Aorta (tissue), 5 donors: ENCODE measurements at places on chromosomes 12 and 14. TPM values are rescaled to one million over a fixed set of nuclear protein-coding genes. Genes with fewer than 3 reads are reported as not detected.

DNA sequence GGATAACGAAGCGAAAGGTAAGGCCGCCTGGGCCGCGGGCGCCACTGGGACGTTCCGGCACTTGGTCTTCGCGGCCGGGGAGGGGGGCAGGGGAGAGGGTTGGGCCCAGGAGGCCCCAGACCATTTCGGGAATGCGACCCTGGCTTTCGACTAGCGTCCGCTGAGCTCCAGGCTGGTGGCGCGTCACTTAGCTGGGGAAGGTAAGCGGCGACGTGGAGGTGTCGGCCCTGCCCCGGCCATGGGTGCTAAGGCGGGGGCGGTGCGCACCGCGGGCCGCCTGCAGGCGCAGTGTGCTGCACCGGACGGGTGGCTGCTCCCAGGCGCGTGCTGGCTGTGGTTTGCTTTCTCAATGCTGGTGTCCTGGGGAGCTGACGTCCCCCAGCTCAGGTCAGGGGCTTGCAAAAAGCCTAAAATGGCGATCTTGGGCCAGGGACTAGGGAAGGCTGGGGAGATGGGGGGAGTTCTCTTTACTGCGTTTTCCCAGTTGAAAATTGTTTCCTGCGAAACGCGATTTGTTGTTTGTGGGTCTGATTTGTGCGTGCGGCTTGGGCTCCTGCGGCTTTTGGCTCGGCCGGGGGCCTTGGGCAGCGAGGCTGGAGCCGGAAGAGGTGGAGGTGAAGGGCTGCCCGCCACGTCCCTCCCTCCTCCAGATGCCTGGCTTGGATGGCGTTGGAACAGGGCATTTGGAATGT lies 1.2 kb downstream of the HOXC10 start:
- no peak overlapping the region for H3K4me3 ChIP-seq
- no peak overlapping the region for H3K27ac ChIP-seq
- H3K36me3 ChIP-seq, result no peaks in the 10 kb centered on the region
- no peaks in the 10 kb centered on the region for H3K4me1 ChIP-seq
- H3K27me3 ChIP-seq, result no peaks in the 10 kb centered on the region

DNA sequence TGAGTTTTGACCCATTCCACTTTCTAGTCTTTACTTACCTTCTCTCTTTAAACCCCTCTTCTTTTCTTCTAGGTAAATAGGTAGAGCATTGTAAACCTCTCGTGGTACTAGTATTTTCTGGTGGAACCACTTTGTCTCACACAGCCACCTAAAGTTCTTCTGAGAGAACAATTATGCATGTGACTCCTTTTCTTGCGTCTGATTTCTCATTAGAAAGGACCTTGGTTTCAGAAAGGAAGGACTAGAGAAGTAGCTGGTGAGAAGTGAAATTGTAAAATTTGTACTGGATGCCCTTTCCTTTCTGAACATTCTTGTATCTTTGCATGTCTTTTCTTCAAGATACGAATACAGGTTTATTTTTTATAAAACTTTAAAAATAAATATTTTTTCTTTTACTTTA lies 99.0 kb downstream of the NUBPL start:
- no peaks in the 10 kb centered on the region for H3K4me1 ChIP-seq
- no peaks in the 10 kb centered on the region for H3K27me3 ChIP-seq
- no peaks in the 10 kb centered on the region for H3K36me3 ChIP-seq
- no peak for DNase-seq
- H3K27ac ChIP-seq, result no peak overlapping the region

- H3K4me1 ChIP-seq, result no peaks in the 10 kb centered on the region
- no peak overlapping the region for H3K4me3 ChIP-seq
- no peaks in the 10 kb centered on the region for H3K27me3 ChIP-seq
- H3K27ac ChIP-seq, result no peak overlapping the region
- no peaks in the 10 kb centered on the region for H3K36me3 ChIP-seq
Measured at GRCh38 chr12:79266343-79267144, 402.0 kb downstream of the SYT1 start.

DNA sequence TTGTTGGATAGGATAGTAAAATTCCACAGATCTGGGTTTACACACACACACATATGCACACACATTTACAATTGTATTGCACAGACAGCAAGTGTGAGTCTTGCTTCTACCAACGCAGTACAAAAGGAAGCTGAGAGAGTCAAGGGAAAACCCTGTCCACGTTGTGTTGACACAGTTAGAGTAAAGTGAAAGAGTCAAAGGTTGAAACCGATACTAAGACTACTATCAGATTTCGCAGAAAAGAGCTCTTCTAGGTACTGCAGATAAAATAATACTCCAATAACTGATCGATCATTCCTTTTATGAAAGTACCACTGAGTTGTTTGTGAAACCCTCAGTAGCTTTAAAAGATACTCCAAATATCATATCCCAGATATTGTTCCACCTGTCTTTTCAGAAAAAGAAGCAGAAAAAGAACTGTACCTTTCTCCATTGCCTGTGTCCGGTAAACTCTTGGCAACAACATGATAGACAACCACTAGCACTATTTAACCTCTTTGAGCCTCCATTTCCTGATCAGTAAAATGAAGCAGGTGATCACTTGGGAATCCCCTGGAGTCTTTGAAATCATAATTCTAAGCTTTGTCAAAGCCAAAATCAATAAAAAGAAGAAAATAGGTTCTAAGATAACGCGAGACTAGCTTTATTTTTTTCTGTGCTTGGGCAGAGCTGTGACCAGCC lies 224.6 kb upstream of the FOXN3 start:
- no peak overlapping the region for H3K27ac ChIP-seq
- DNase-seq, result no peak
- H3K4me3 ChIP-seq, result no peak overlapping the region
- no peaks in the 10 kb centered on the region for H3K4me1 ChIP-seq
- H3K27me3 ChIP-seq, result no peaks in the 10 kb centered on the region
- no peaks in the 10 kb centered on the region for H3K36me3 ChIP-seq

- H3K27me3 ChIP-seq, result no peaks in the 10 kb centered on the region
- H3K36me3 ChIP-seq, result peaks cover 3% of the 10 kb centered on the region
- DNase-seq, result no peak
- no peak overlapping the region for H3K27ac ChIP-seq
Measured at GRCh38 chr12:52900896-52901714, 3.8 kb downstream of the KRT8 start.

- no peaks in the 10 kb centered on the region for H3K4me1 ChIP-seq
- H3K4me3 ChIP-seq, result peak overlapping the region; percentile 9
- peak; percentile 87 for DNase-seq
- H3K27ac ChIP-seq, result no peak overlapping the region
Measured at GRCh38 chr12:51814311-51815088, 34.0 kb downstream of the FIGNL2 start.

GRCh38 chr14:24416932-24417619 lies 12.4 kb downstream of the CBLN3 start:
- no peak for DNase-seq
- no peaks in the 10 kb centered on the region for H3K4me1 ChIP-seq
- no peak overlapping the region for H3K4me3 ChIP-seq

DNA sequence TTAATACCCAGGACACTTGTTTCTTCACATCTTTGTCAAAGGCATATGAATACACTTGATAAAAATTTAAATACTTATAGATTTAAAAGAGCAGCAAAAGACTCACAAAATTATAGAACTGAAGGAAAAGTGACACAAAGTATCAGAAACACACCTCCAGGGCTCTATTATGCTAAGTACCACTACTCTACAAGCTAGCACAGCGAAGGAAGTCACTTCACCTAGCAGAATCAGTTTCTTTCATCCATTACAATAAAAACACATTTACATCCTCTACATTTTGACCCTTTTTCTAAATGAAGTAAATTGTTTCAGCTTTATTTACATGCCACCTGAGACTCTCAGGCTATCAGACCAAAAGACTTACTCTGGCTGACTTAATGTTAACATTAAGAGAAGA lies 26.6 kb upstream of the PTPRB start:
- DNase-seq, result no peak
- H3K4me3 ChIP-seq, result no peak overlapping the region
- H3K27ac ChIP-seq, result no peak overlapping the region
- no peaks in the 10 kb centered on the region for H3K36me3 ChIP-seq

- no peaks in the 10 kb centered on the region for H3K27me3 ChIP-seq
- no peak overlapping the region for H3K4me3 ChIP-seq
- no peaks in the 10 kb centered on the region for H3K4me1 ChIP-seq
Measured at GRCh38 chr12:57584690-57585089, 6.3 kb upstream of the PIP4K2C start.

DNA sequence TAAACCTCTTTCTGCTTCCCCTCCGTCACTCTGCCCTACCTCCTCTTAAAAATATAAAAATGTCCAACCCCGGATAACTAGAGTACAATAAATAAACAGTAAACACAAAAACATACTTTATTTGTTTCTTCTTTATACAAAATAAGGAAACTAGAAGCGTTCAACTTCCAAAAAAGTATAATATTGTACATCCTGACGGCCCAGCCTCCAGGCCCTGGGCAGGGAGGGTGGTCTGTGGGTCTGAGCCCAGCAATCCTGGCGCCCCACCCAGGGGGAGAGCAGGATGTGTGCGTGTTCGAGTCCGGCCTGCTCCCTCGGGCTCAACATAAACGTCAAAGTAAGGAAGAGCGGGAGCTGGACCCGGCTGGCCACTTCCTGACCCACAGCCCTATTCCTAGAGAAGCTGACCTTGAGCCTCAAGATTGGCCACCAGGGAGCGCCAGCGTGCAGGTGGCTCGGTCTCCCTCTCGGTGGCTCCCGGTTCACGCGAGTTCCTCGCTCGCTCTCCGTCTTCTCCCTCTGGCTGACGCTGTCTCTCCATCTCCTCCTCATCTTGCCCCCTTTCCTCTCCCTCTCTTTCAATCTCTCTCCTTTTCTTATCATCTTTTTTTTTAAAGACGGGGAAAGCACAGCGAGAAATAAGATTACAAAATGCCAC lies 9.4 kb downstream of the LHX5 start:
- no peak overlapping the region for H3K27ac ChIP-seq
- peak overlapping the region; percentile 8 for H3K4me3 ChIP-seq
- no peaks in the 10 kb centered on the region for H3K4me1 ChIP-seq
- peak; percentile 94 for DNase-seq

- no peak overlapping the region for H3K27ac ChIP-seq
- no peaks in the 10 kb centered on the region for H3K27me3 ChIP-seq
- H3K4me3 ChIP-seq, result no peak overlapping the region
- DNase-seq, result no peak
Measured at GRCh38 chr12:52235822-52236361, 2.8 kb downstream of the KRT7 start.

Gene PLBD1
- total RNA-seq, result 11.6 TPM

Gene DEGS2
- 0.81 TPM for total RNA-seq

Gene CFAP251
- 3.9 TPM for total RNA-seq

Gene CCDC91
- total RNA-seq, result 30.1 TPM

Gene ZNF10
- total RNA-seq, result 16.2 TPM

Gene NELL2
- total RNA-seq, result 1.2 TPM

Gene POLR3B
- total RNA-seq, result 5.5 TPM

Gene ZNF385A
- total RNA-seq, result 22.2 TPM

Gene CIDEB
- 13.9 TPM for total RNA-seq

Gene HCFC2
- 27.0 TPM for total RNA-seq

Gene FITM1
- total RNA-seq, result 0.71 TPM

Gene TNS2
- 198 TPM for total RNA-seq

Gene CDK17
- 69.7 TPM for total RNA-seq

Gene CCDC38
- total RNA-seq, result not detected

Gene KRT7
- 17.3 TPM for total RNA-seq
